ENCODE measurements at places on chromosomes 4 and X.

DNA sequence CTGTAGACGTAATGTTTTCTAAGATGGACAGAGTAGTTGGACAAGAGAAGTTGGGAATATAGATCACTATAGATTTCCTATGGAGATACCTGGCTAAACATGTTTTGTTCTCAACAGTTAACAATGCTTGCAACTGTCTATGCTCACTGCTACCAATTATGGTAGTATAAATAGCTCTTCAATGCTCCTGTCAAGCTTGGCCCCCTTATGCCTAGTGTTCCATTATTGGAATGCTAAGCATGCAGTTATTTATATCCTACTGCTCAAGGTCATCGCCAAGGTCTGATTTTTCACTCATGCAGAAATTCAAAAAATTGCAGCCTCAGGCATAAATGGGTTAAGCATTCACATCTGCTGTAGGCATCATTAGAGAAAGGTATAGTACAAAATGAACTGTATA lies 519.0 kb downstream of the IL15 start:
- DNase-seq, result no peak

DNA sequence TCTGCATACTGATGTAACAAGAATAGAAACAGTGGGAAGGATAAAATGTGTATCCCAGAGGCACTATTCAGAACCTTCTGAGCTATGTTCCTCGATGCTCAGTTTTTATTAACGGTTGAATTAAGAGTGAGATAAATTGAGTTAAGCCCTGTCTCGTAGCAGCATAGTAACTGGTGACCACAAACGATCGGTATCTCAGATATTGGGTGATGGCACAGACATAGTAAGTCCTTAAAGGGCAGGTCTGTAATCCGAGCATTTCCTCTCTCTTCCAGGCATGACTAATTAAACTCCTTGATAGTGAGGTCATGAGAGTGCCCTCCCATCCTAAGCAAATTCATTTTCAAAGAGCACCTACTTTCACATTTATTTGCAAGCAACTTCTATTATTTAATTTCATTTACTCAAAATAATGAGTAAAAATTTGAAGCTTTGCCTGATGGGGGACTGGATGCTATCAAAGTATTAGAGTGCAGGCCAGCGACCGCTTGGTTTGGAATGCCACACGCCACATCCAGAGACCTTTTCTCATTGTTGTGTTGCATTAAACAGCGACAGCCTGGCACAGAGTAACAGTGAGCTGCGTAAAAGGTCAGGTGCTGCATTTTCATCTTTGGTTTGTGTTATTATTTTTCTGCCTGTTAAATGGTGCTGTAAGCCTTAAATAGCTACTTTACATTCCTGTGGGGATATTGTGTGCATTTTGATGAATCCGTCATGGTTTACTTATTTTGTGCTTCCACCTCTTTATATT lies 101.9 kb downstream of the PCDH7 start:
- DNase-seq, result no peak

GRCh38 chr4:176631611-176632010 lies 161.1 kb downstream of the VEGFC start:
- DNase-seq, result no peak

GRCh38 chrX:139691843-139692505 lies 16.0 kb downstream of the MCF2 start:
- peak; percentile 3 for DNase-seq

GRCh38 chr4:1868293-1868692 lies 2.9 kb upstream of the NSD2 start:
- no peak for DNase-seq

- DNase-seq, result peak; percentile 66
Observed at GRCh38 chrX:132092439-132093065, 35.3 kb downstream of the FRMD7 start.

- DNase-seq, result no peak
Observed at GRCh38 chr4:23390246-23390645, 499.6 kb downstream of the PPARGC1A start.

DNA sequence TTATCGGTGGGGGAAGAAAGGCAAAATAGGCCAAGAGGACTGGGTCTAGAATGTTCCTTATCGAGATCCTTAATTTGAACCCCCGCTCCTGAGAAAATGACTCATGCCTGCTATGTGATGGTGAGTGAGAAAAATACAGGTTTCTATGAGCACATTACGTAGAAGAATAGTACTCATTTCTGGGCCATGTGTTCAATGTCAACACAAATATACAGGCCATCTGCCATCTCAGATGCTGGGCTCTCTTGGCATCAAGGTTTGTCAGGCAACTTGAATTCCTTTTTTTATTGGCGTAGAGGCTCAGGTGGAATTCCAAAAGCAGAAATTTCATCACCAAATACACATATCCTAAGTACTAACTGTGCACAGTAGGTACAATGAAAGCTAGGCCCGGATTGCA lies 81.4 kb upstream of the TRIM2 start:
- DNase-seq, result no peak

DNA sequence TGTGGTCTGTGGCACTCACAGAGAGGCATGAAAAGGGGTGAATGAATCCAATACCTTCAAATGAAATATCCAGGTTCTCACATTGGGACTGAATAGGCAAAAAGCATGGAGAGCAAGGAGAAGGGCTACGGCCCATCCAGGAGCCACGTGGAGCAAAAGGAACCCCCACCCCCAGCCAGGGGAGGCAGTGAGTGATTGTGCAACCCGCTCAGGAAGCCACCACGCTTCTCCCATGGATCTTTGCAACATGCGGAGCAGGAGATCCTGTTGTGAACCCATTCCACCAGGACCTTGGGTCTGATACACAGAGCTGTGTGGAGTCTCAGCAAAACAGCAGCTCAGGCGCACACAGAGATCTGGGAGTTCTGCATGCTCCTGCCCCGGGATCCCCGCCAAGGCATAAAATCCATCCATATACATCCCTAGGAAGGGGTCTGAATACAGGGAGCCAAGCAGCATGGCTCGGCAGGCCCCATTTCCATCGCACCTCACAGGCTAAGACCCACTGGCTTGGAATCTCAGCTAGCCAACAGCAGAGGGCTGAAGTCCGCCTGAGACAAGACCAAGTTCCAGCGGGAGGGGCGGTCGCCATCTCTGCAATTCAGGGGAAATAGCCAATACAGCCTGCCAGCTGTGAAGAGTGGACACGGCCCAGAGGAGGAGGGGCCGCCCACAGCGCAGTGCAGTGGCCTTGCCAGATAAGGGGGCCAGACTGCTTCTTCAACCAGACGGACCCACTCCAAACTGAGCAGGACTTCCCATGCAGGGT lies 80.2 kb downstream of the FGF16 start:
- DNase-seq, result no peak

GRCh38 chr4:150573534-150573933 lies 8.4 kb upstream of the MAB21L2 start:
- DNase-seq, result no peak

All from neural crest cell (in vitro differentiated cells).